ENCODE measurements at places on chromosomes 13 and 19. TPM values are rescaled to one million over a fixed set of nuclear protein-coding genes. Genes with fewer than 3 reads are reported as not detected.
A peak's percentile ranks its signal among the peaks of the same experiment; 100 is the strongest.

The MEIOSIN gene
- not detected for total RNA-seq

GRCh38 chr13:86585835-86586234 lies 786.6 kb upstream of the SLITRK6 start:
- no peak for DNase-seq
- no peak overlapping the region for H3K4me3 ChIP-seq
- H3K4me1 ChIP-seq = no peaks in the 10 kb centered on the region
- H3K27me3 ChIP-seq = no peaks in the 10 kb centered on the region
- H3K36me3 ChIP-seq = no peaks in the 10 kb centered on the region
- no peak overlapping the region for H3K27ac ChIP-seq

DNA sequence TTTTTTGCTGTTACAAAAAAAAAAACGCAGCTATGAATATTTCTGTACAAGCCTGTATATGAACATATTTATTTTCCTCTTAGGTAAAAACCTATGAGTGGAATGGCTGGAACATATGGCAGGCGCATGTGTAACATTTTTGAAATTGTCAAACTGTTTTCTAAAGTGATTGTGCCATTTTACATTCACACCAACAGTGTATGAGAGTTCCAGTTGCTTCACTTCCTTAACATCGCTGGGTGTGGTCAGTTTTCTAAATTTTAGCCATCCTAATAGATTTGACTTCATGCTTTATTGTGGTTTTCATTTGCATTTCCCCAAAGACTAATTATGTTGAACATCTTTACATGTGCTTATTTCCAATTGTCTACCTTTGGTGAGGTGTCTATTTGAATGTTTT lies 306.8 kb downstream of the KCNRG start:
- no peaks in the 10 kb centered on the region for H3K36me3 ChIP-seq
- H3K4me3 ChIP-seq = no peak overlapping the region
- H3K27ac ChIP-seq = no peak overlapping the region
- H3K4me1 ChIP-seq = peaks cover 26% of the 10 kb centered on the region
- no peak for DNase-seq
- no peaks in the 10 kb centered on the region for H3K27me3 ChIP-seq

The PHLDB3 gene
- 12.1 TPM for total RNA-seq

The SPC24 gene
- total RNA-seq = 6.5 TPM

The LHB gene
- total RNA-seq = not detected

GRCh38 chr19:10546817-10547216 lies 3.1 kb downstream of the ATG4D start:
- H3K4me3 ChIP-seq = no peak overlapping the region
- DNase-seq = peak; percentile 37
- H3K4me1 ChIP-seq = peaks cover 8% of the 10 kb centered on the region

DNA sequence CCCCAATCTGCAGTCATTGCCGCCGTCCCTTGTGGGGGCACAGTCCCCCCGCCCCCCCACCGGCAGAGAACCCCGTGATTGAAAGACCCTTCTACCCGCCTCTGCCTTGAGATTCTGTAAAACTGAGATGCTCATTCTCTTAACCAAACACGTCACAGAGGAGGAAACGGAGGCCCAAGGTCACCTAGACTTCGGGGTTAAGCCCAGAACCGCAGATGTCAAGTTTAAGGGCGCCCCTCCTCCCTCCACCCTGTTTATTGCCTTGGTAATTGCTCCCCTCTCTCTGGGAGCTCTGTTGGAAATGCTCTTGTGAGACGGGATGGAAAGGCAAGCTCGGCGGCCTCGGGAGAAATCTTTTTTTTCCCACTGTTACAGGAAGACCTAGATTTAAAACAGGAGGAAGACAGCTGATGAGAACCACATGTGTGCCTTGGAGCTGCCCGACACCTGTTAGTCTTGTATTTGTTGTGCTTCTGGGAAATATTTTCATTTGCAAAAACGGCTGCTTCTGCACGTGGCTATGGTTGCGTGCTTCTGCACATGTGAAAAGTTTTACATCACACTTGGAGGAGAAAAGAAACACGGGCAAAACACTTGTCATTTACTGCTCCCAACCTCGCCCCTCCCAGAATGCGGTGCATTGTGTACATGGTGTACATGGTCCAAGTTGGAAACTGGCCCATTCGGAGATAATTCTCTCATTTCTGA lies 1.1 kb upstream of the MED26 start:
- no peaks in the 10 kb centered on the region for H3K27me3 ChIP-seq
- peaks cover 33% of the 10 kb centered on the region for H3K36me3 ChIP-seq
- DNase-seq = no peak

The ZNF77 gene
- 3.5 TPM for total RNA-seq

DNA sequence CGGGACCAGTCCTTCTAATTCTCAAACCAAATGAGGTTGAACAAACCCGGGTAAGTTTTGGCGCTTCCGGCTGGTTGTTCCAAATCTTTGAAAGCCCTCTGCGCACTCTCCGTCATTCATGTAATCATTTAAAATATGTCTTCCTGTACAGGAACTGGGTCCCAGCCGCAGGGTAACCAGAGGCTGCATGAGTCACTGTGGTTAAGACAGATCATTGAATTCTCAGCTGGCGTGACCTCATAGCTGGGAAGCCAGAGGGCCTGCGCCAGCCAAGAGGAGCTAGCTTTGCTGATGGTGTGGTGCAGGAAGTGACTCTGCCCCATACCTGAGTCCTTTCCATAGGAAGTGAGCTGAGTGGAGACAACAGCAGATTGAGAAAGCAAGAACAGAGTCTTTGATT lies 135.2 kb downstream of the TSHZ3 start:
- no peaks in the 10 kb centered on the region for H3K36me3 ChIP-seq
- H3K27me3 ChIP-seq = no peaks in the 10 kb centered on the region
- peak; percentile 95 for DNase-seq
- peak overlapping the region; percentile 92 for H3K27ac ChIP-seq
- peak overlapping the region; percentile 12 for H3K4me3 ChIP-seq
- peaks cover 12% of the 10 kb centered on the region for H3K4me1 ChIP-seq

DNA sequence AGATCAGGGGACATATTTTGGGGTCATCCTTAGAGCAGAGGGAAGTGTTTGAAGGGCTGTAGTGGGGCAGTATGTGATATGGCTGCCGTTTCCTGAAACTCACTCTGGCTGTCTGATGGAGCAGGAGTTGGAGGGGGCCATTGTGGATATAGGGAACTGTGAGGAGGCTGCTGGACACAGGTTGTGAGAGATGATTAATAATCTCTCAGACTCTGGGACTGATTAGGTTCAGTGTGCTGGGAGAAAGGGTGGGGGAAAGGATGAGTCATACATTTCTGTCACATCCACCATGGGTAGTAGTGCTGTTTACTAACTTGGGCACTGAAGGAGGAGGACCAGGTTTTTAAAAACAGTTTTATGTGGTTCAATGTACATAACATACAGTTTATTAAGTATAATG lies 4.8 kb downstream of the B3GLCT start:
- H3K27ac ChIP-seq = no peak overlapping the region
- DNase-seq = peak; percentile 94
- peaks cover 36% of the 10 kb centered on the region for H3K4me1 ChIP-seq
- H3K4me3 ChIP-seq = no peak overlapping the region

The ZNF20 gene
- total RNA-seq = 6.9 TPM

- no peak overlapping the region for H3K4me3 ChIP-seq
- H3K27me3 ChIP-seq = no peaks in the 10 kb centered on the region
- no peak for DNase-seq
- no peaks in the 10 kb centered on the region for H3K4me1 ChIP-seq
- no peaks in the 10 kb centered on the region for H3K36me3 ChIP-seq
- no peak overlapping the region for H3K27ac ChIP-seq
Observed at GRCh38 chr13:33316890-33317289, 31.3 kb upstream of the STARD13 start.

The CASP14 gene
- not detected for total RNA-seq

DNA sequence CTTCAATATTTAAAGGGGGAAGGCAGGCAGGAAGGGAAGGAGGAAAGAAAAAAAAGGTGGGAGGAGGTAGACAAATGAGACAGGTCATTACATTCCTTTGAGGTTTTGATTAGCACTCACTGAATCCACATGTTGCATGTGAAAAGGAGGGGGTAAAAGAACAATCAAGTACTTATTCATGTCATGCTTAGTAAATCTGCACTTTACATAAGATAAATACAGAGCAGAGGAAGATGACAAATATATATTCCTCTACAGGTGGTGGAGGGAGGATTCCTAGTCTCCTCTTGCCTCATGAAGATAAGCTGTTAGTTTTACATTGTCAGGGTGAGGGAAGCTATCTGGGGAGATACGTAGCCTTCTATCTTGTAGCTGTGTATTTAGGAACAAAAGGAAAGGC lies 1645.4 kb upstream of the SPRY2 start:
- H3K4me3 ChIP-seq = no peak overlapping the region
- H3K36me3 ChIP-seq = no peaks in the 10 kb centered on the region
- H3K27ac ChIP-seq = no peak overlapping the region
- no peaks in the 10 kb centered on the region for H3K27me3 ChIP-seq
- no peak for DNase-seq

The MISP3 gene
- 0.59 TPM for total RNA-seq

GRCh38 chr13:93977986-93978385 lies 501.5 kb downstream of the DCT start:
- no peaks in the 10 kb centered on the region for H3K36me3 ChIP-seq
- H3K27me3 ChIP-seq = no peaks in the 10 kb centered on the region
- no peak overlapping the region for H3K27ac ChIP-seq

GRCh38 chr13:107231944-107232343 lies 664.0 kb upstream of the ARGLU1 start:
- no peaks in the 10 kb centered on the region for H3K36me3 ChIP-seq
- H3K27me3 ChIP-seq = no peaks in the 10 kb centered on the region
- no peak overlapping the region for H3K4me3 ChIP-seq
- no peaks in the 10 kb centered on the region for H3K4me1 ChIP-seq

DNA sequence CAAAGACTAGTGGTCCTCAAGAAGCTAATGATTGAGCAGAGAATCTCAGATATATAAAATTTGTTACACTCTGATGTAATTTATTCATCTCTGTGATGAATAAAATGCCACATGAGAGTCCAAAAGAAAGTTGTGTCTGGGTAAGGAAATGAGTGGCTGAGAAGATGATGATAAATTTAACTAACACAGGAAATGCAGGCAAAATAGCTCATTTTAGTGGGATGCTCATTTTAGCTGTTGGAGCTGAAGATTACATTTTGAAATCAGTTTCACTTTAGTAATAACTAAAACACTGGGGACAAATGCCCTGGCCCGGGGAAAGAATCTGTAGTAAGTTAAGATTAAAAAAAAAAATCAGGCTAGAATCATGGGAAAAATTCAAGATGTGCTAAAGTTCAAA lies 35.2 kb downstream of the SPRY2 start:
- no peak overlapping the region for H3K27ac ChIP-seq
- H3K36me3 ChIP-seq = no peaks in the 10 kb centered on the region
- DNase-seq = no peak
- peak overlapping the region; percentile 34 for H3K4me3 ChIP-seq
- peaks cover 11% of the 10 kb centered on the region for H3K4me1 ChIP-seq

DNA sequence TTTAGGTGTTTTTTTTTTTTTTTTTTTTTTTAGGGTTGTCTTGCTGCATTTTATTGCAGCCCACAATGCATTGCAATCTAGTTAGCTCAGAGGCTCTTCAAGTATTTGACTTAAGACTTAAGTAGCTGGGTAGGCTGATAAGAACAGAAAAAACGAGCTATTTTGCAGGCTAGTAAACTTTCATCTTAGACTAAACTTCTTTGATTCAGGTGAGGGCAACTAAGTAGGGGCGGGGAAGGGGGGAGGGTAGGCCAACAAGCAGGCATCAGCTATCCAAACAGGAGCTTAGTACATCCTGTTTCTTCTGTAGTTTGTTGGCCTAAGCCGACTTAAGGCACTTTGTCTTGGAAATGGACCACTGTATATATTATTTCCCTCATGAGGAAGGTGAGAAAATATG lies 4.9 kb upstream of the TDRD3 start:
- no peak overlapping the region for H3K4me3 ChIP-seq
- H3K27me3 ChIP-seq = peaks cover 5% of the 10 kb centered on the region
- H3K27ac ChIP-seq = no peak overlapping the region
- H3K4me1 ChIP-seq = peaks cover 9% of the 10 kb centered on the region
- H3K36me3 ChIP-seq = no peaks in the 10 kb centered on the region

The THSD1 gene
- total RNA-seq = 18.3 TPM

The ZNF155 gene
- 6.5 TPM for total RNA-seq

DNA sequence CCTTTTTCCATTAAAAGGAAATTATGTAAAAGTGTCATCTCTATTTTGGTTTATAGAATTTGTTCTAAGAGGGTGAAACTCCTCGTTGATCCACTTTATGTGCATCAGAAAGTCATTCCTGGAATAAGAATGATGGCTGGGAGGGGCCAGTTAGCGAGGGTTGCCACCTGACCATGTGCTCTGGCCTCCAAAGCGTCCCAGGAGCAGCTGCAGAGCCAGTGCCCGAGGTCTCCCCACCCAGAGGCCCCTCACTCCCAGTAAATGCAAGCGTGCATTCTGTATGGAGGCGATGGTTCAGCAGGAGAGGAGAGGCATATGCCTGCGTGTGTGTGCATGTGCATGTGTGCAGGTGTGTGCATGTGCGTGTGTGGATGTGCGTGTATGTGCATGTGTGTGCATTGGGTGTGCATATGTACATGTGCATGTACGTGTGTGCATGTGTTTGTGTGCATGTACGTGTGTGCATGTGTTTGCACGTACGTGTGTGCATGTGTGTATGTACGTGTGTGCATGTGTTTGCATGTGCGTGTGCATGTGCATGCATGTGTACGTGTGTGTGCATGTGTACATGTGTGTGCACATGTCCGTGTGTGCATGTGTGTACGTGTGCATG lies 345.8 kb downstream of the TEX29 start:
- DNase-seq = no peak
- no peaks in the 10 kb centered on the region for H3K27me3 ChIP-seq
- no peaks in the 10 kb centered on the region for H3K4me1 ChIP-seq
- H3K4me3 ChIP-seq = no peak overlapping the region
- no peaks in the 10 kb centered on the region for H3K36me3 ChIP-seq

The PNMA8B gene
- 1.2 TPM for total RNA-seq

DNA sequence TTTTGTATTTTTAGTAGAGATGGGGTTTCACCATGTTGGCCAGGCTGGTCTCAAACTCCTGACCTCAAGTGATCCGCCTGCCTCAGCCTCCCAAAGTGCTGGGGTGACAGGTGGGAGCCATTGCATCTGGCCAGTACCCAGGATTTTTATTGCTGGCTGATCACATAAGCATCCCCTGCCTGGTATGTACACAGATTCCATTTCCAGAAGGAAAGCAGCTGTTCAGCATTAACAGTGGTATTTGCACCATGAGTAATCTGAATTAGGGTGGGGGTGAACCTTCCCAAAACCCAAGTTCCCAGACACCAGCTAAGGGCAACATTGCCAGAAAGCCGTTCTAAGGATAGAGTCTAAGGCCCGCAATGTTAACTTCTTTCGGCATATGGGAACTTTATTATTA lies 7.3 kb downstream of the ZNF555 start:
- no peak overlapping the region for H3K4me3 ChIP-seq
- H3K36me3 ChIP-seq = peaks cover 30% of the 10 kb centered on the region
- H3K27me3 ChIP-seq = no peaks in the 10 kb centered on the region
- H3K4me1 ChIP-seq = no peaks in the 10 kb centered on the region
- no peak overlapping the region for H3K27ac ChIP-seq
- no peak for DNase-seq

DNA sequence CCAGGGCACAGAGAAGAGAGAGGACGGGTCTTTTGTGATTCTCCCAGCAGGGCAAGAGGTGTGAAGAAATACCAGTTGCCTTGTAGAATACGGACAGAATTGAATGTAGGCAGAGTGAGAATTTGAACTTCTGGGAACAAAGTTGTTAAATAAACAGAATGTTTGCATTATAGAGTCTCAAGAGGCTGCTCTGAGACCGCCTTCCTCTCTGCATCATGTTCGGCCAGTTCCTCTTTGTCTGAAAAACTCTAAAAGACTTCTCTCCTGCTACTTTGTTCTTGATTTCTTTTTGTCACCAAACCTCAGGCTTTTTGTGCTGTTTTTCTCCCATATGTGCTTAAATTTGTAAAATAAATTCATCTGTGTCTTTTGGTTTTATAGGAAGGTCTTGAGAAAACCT lies 256.4 kb downstream of the DLEU7 start:
- no peaks in the 10 kb centered on the region for H3K36me3 ChIP-seq
- peaks cover 42% of the 10 kb centered on the region for H3K4me1 ChIP-seq
- no peaks in the 10 kb centered on the region for H3K27me3 ChIP-seq
- DNase-seq = no peak

The LGALS14 gene
- not detected for total RNA-seq
